ENCODE measurements at places on chromosomes 12 and 14.

GRCh38 chr14:95330591-95331370 lies 11.1 kb upstream of the CLMN start:
- DNase-seq, result no peak

- DNase-seq, result no peak
These were observed 5.5 kb upstream of the SLC24A4 start for GRCh38 chr14:92317511-92317910.

GRCh38 chr12:117564881-117565280 lies 203.5 kb upstream of the NOS1 start:
- DNase-seq, result peak; percentile 1

GRCh38 chr12:109463756-109464155 lies 13.3 kb downstream of the KCTD10 start:
- no peak for DNase-seq

- no peak for DNase-seq
These were observed 72.7 kb downstream of the ESR2 start for GRCh38 chr14:64221391-64222003.

- peak; percentile 10 for DNase-seq
These were observed 332.3 kb downstream of the ZFP36L1 start for GRCh38 chr14:68460541-68460940.

DNA sequence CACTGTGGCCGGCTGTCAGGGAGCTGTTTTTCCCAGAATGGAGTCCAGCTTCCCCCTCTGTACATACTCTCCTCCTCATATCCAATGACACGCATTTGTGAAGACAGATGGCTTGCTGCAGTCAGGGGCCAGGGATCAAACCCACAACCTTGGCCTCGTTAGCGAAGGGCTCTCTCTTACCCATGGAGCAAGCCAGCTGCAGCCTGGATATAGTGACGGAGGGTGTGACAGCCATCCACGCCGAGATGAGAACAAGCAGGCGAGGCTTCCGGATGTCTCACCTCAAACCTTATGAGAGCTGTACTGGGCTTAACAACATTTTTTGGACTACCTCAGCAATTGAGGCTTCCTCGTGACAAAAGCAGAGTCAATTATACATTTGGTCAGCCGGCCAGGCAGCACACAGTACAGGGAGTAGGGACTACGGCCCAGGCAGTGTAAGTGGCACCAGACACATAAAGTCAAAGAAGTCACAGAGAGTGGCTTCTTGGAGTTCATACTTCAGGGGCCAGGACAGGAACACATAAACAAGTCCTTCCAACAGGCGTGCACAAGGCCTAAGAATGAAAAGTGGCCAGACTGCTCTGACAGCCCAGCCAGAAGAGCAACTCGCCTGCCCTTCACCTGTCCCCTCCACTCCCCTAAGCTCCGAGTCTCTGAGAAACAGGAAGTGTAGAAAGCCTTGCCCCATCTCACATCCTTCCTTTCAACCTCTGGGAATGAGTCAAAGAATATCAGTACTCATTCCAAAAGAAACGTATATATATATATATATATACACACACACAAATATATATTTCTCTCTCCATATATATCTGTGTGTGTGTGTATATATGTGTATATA lies 115.1 kb downstream of the TTC7B start:
- no peak for DNase-seq

DNA sequence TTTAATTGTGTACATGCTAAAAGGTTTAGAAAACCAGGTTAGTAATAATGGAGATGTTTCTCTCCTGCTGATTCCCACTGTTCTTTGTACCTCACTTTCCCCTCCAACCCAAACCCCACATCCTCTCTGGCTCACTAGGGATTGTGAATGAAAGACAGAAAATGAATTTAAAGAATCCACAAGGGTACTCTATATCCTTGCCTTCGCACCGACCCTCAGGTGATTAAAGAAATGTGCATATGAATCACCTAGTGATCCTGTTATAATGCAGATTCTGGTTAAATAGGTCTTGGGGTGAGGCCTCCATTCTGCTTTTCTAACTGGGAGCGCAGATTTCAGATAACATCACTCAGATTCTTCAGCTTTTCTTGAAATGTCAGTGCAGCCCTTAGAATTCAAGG lies 84.3 kb upstream of the OTX2 start:
- no peak for DNase-seq

DNA sequence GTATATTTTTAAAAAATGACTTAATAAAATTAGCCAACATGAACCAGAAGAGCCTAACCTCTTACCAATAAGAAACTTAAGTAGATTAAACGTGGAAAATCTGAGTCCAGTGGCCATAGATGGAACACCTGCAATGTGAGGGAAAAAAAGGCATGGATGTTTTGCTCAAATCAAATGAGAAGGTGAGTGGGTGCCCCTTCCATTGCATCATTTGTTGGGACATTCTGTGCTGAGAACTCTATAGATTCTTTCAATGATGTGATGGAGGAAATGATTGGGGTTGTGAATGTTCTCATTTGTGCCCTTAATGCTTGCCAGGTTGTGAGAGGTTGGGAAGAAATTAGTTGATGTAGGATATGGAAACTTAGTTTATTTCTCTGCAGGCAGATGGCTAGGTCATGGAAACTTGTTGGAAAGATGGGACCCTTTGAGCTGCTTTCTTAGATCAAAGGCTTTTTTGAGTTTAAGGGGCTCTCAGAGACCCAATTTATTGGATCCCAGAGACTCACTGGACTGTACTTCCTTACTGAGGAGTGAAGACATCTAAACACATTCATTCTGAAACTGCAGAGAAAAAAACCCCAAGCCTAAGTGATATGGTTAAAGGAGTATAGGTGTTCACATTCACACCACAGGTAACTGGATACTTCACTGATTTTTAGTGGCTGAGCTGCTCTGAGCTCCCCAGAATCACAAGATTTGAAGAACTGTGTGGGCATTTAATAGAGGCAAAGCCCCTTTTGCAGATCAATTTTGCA lies 95.9 kb downstream of the DACT1 start:
- no peak for DNase-seq

- DNase-seq, result no peak
These were observed 22.3 kb downstream of the CRADD start for GRCh38 chr12:93699271-93700145.

GRCh38 chr12:3075315-3075714 lies 1.9 kb upstream of the TSPAN9 start:
- no peak for DNase-seq

DNA sequence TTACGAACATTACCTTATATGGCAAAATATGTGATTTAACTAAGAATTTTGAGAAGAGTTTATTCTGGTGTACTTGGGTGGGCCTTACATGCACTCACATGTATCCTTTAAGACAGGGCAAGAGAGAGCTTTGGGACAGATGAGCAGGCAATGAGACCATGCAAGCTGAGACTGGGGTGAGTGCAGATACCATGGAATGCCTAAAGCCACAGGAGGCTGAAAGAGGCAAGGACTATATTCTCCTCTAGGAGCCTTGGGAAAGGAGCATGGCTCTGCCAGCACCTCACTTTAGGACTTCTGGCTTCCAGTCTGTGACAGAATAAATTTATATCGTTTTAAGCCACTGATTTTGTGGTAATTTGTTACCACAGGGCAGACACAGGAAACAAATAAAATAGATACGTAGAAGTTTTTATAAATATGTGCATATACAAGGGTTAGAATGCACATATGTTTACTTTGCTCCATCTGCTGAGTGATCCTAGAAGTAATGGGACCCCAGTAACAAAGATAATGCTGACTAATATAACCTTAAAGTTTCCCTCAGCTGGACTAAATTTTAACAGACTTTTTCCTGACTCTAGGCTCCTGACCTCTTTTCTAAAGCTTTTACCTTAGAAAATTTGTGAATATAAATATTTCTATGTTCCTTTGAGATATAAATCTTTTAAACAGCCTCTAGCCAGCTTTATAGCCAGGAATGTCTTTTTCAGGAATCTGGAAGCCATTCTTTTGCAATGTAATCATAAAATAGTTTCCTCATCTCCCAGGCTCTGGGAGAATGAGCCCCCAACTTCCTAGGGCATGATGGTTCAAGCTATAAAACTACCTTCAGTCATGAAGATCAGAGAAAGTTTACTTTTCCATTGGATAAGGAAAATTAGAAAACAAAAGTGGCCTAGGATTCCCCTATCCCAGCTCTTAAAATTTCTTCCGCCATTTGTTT lies 216.8 kb downstream of the PPFIA2 start:
- DNase-seq, result no peak

GRCh38 chr12:68140556-68140955 lies 19.0 kb downstream of the IFNG start:
- DNase-seq, result no peak

DNA sequence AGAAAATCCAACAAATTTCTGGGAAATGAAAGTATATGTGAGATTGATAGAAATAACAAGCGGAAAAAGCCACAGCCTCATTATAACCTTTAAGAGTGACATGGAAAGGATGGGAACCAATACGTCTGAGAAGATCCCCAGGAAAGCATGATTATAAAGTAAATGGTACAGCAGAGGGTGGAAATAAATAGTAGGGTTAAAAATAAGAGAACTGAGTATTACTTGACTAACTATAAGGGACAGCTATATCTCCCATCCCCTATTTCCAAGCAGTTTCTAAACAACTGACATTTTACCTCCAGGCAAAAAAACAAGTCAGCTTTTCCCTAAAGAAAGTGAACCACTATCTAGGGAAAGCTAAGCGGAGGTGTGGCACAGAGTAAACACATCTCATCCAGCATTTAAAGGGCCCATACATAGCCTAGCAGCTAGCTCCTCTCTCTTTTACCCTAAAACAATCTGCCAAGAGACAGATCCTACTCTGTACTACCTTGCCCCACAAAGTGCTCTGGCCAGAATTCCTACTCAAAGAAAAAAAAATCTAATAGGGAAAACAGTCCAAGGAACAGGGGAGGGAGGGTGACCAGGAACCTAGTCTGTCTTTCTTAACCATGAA lies 11.2 kb downstream of the OSBPL8 start:
- no peak for DNase-seq
